ENCODE measurements at places on chromosomes 6 and 20.

GRCh38 chr6:25452031-25452430, 172.9 kb downstream of the CARMIL1 start:
- no peak for DNase-seq

DNA sequence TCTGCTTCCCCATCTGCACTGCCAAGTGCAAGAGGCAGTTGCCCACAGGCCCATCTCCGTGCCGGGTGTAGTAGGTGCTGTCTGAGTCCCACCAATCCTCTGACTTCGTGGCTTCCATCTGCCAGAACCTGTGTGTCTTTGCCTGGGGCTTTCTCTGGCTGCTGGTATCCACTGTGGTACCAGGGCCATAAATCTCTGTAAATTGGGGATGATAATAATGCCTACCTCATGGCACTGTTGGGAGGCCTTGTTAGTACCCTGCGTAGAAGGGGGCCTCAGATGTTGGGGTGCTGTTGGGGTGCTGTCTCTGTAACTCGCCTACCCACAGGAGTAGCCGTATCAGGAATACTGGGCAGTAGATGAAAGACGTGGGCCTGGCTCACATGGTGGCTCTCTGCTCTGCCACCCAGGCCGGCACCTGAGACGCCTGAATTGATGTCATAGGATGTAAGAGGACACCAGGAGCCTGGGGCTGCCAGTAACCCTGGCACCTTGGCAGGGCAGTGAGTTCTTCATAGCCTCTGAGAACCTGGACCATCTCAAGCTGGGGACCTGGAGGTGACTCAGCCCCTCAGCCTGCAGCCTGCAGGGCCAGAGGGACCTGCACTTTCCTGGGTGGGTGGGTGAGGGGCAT, 94.1 kb upstream of the RNF24 start:
- DNase-seq, result no peak

GRCh38 chr6:47134476-47135189, 92.5 kb upstream of the ADGRF1 start:
- no peak for DNase-seq

GRCh38 chr6:167013067-167013466, 13.9 kb downstream of the CEP43 start:
- DNase-seq, result no peak

GRCh38 chr20:1588533-1589460, 31.0 kb downstream of the SIRPB1 start:
- DNase-seq, result no peak

- no peak for DNase-seq
These were observed 38.5 kb upstream of the CAP2 start for GRCh38 chr6:17354700-17355403.

- DNase-seq, result no peak
These were observed 148.5 kb upstream of the BEND6 start for GRCh38 chr6:56806368-56806767.

- DNase-seq, result no peak
These were observed 73.2 kb downstream of the C6orf52 start for GRCh38 chr6:10621213-10621612.

GRCh38 chr6:30091577-30092381, 16.2 kb upstream of the RNF39 start:
- no peak for DNase-seq

DNA sequence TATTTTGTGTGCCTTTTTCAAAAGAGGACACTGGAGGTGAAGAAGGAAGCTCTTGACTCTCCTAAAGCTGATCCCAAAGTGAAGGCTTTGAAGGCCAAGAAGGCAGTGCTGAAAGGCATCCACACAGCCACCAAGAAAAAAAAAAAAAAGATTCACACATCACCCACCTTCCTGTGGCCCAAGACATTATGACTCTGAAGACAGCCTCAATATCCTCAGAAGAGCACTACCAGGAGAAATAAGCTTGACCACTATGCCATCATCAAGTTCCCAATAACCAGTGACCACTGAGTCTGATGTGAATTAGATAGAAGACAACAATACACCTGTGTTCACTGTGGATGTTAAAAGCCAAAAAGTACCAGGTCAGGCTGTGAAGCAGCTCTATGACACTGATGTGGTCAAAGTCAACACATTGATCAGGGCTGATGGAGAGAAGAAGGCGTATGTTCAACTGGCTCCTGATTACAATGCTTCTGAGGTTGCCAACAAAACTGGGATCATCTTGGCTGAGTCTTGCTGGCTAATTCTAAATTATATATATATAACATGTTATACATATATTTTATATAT, 59.4 kb downstream of the PLCG1 start:
- DNase-seq, result no peak

GRCh38 chr6:156791320-156791850, 14.2 kb downstream of the ARID1B start:
- DNase-seq, result no peak
